A549 (cell line): ENCODE measurements at places on chromosomes 12 and 14. TPM values are rescaled to one million over a fixed set of nuclear protein-coding genes. Genes with fewer than 3 reads are reported as not detected.

DNA sequence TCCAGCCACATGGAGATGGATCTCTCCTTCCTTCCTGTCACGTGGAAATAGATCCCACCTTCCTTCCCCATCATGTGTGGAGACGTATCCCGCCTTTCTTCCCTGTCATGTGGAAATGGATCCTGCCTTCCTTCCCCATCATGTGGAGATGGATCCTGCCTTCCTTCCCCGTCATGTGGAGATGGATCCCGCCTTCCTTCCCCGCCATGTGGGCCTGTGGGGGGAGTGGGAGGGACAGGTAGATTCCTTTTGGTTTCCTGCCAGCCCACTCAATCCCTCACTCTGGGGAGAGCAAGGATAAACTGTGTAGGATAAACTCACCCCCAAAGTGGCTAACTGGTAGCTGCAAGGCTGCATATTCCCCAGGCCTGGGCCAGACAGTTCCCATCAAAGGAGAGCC lies 31.7 kb upstream of the TDRD9 start:
- DNase-seq: no peak

DNA sequence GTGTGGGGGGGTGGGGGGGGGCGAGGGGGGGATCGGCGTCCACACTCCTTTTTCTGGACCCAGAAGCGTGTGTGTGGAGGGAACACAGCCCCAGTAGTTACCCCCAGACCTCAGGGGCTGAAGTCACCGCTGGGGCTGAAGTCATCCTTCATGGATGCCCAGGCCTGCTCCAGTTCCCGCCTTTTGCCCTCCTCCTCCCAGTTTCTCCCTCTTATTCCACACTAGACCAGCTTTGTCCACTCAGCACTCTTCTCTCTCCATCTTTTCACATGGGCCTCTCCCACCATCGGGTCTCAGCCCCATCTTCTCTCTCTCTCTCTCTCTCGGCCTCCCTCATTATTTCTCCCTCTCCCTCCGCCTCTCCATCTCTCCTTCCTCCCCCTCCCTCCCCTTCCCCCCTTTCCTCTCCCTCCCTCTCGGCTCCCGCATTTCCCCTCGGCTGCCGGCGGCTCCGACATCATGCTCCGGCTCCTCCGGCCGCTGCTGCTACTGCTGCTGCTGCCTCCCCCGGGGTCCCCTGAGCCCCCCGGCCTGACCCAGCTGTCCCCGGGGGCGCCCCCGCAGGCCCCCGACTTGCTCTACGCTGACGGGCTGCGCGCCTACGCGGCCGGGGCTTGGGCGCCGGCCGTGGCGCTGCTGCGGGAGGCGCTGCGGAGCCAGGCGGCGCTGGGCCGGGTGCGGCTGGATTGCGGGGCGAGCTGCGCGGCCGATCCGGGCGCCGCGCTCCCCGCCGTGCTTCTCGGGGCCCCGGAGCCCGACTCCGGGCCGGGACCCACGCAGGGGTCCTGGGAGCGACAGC lies at the start of gene P3H3:
P3H3 (plus strand) TSS at position 426 of the 799 bp plus-strand sequence; CDS start at position 460, 34 bp downstream.
- peak; percentile 60 for DNase-seq

DNA sequence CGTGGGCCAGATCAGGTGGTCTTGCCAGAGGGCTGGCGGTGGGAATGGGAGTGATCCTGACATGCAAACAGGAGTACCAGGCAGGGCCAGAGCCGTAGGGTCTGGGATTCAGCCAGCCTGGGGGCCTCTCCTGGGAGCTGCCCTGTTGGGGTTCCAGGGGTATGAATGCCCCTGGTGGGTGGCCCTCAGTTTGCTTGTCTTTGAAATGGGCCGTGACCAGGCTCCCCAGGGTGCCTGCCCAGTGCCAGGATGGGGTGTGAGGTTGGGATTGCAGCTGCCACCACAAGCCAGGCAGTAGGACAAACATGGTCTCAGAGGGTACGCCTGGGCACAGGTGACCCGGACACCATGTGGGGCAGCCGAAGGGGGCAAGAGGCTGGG lies 168.8 kb downstream of the KIF26A start:
- DNase-seq: no peak

Gene OTOGL
- not detected in 3 replicates for polyA plus RNA-seq

DNA sequence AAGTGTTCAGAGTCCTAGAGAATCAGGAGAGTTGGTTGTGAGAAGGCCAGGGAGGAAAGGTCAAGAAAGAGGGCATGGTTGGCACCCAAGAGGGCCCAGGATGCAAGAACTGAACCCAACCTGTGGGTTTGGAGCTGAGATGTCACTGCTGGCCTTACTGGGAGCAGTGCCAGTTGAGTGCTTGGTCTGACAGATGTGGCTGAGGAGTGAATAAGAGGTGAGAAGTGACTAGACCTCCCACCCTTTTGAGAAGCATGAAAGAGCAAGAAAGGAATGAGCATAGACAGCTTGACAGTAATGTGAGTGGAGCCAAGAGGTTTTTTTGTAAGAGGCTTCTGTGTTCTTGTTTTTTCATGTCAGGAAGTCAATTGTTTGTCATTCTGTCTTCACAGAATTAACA lies 95.3 kb downstream of the FGD4 start:
- no peak for DNase-seq

DNA sequence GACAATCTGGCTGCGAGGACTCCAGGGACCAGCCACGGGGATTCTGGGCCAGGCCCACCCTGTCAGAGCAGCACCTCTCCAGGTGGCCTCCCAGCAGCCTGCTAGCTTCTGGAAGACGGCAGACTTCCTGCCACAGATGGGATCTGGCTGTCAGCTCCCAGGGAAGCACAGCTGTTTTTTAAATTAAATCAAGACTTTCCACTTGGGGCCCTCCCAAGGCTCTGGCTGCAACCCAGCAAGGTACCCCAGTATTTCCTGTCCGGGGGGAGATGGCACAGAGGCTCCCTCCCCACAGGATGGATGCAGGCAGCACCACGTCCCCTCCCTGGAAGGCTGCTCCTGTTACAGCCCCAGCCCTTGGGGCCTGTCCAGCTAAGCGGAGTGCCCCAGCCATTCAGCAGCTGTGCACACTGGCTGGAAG lies 56.9 kb downstream of the ACTN1 start:
- DNase-seq: no peak

- no peak for DNase-seq
Observed at GRCh38 chr12:110337912-110338710, 57.1 kb downstream of the ATP2A2 start.

Gene GPRC5D
- not detected in 3 replicates for polyA plus RNA-seq

Gene SELPLG
- polyA plus RNA-seq: 0.43 to 0.67 TPM (median 0.65 TPM) in 3 replicates

DNA sequence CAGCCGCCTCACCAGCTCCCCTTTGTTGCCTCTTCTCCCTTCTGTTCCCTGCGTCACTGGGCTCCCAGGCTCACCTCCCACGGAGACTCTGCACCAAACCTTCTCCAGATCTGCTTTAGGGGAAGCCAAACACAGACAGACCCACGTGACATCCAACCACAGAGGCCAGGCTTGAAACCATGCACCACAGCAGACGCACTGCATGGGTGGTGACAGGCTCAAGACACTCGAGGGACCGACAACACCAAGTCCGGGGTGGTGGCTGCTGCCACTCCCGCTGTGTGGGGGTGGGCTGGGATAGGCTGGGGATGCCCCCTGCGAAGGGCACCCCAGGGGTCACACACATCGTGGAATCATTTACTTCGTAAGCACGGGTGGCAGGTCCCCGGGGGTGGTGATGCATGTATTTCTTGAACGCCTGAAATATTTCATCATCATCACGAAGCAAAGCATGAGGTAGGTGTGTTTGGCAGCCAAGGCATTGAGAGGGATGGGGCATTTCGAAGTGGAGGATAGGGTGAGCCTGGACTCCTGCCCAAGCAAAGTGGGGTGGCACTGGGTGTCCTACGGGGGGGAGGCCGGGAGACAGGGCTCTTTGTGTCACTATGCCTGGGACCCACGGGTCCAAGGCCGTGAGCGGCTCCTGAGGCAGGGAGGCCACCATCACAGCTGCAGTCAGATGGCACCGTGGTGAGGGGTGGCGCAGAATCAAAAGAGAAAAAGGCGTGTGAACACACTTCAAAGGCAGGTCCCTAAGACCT lies 66.8 kb upstream of the RFLNA start:
- DNase-seq: no peak

DNA sequence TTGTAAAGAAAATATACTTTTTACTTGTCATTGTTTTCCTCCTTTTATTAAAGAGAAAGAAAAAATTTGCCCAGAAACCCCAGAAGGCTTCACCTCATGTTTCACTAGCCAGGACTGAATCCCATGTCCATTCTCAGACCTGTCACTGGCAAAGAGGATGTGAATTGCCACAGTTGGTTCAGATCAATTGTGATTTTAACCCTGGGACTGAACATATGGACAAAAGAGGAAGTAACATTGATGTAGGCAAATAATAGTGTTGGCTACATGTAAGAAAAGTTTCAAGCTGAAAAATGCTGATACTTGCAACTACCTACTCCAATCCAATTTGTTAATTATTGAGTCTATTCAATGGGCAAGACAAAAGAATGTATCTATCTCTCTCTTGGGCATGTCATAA lies 8.6 kb upstream of the CCDC196 start:
- DNase-seq: no peak

Gene PAWR
- 40.8 to 44.9 TPM (median 44.4 TPM) in 3 replicates for polyA plus RNA-seq

Gene ASCL1
- polyA plus RNA-seq: not detected in 3 replicates

DNA sequence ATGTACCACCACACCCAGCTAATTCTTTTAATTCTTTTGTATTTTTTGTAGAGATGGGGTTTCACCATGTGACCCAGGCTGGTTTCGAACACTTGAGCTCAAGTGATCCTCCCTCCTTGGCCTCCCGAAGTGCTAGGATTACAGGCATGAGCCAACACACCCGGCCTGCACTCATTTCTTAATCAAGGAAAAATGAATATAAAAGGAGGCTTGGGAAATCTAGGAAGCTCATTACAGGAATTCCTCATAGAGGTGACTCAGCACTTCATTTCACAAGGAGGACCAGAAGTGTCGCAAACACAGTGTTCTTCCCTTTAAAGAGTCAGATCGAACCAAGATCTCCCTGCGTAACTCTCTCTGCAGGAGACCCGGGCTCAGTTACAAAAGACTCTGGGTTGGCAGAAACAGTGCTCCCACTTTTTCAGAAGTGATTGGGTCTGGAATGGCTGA lies 30.3 kb downstream of the NFKBIA start:
- DNase-seq: peak; percentile 85

DNA sequence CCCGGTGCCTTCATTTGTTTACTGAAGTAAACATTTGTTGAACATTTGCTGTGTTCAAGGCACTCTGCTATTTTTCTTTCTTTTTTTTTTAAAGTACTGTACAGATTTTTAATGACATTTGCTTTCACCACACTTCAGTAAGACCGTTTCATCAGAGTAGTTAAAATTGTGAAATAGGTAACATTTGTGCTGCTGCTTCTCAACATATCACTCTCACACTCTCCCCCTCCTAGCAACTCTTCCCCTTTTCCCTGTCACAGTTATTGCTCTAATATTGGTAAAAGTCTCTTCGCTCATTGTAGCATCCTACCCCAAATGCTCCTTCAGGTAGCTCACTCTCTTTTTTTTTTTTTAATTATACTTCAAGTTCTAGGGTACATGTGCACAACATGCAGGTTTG lies 49.6 kb downstream of the SRGAP1 start:
- no peak for DNase-seq

Gene HOXC10
- 2.1 to 4.3 TPM (median 3.2 TPM) in 3 replicates for polyA plus RNA-seq

DNA sequence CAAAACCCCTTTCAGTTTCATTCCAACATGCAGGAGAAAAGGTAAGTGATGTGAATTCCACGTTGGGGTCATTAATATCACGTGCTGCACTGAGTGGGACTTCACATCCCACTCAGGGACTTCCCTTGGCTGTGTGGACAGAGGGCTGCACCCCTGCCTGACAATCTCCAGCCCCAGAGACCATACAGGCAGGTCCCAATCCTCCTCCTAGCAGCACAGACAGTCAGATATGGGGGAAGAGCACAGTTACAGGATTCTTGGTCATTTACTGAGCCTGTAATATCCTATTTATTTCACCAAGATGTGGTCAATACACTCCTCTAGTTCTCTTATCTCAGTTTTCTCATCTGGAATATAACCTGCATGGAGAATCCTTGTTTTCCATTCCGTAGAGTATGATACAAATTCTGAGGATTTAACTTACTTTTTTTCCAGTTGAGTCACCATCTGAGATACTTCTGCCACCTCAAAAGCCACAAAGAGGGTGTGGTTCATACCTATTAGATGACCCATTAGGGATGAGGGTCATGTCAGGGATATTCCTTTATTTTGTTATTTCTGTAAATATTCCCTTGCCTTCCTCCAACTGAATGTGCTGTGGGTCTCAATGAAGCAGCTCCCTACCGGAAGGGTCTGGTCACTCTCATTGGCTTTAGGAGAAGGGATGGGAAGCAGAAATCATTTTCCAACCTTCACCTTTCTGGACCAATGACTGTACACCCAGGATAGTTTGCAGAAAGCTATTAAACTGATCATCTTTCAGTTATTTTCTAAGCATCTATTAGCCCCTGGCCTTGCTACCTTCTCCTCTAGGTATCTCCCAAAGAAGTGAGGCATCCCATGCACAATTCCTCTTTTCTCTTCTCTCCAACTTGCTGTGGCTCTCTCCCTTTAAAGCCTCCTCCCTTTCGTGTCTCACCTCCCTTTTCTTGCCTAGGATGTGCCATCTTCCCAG lies 43.0 kb upstream of the NTF3 start:
- DNase-seq: no peak

DNA sequence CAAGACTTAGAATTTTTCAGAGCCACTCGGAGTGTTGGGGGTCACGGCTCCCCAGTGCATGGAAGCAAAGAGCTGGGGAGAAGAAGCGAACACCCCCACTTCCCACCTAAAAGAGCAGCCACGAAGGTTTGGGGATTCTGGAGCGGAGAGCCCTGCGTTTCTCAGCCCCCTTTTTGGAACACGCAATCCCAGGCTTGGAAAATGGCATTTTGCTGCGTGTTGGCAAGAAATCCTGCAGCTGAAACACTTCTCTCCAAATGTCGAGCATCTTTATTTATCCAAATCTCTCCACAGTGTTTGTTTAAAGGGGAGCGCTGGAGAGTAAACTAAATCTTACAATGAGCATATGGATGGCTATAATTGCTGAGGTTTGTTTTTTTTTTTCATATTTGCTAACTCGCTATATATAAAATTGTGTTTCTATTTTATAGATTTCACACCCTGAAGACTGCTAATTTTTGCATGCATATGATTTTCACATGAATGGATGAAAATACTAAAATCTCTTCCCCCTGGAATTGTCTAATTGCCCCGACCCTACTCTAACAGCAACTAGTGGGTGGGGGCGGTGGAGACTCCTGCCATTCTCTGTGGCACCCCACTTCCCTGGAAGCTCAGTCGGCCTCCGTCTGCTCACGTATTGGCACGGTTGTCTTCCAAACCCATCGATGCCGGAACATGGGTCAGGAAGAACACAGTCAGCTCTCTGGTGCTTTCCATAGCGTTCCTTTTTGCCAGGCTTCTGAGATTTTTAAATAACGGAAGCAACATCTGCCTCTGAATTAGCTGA lies 120.5 kb downstream of the GCH1 start:
- DNase-seq: no peak

Gene JDP2
- 22.4 to 25.4 TPM (median 23.2 TPM) in 3 replicates for polyA plus RNA-seq

DNA sequence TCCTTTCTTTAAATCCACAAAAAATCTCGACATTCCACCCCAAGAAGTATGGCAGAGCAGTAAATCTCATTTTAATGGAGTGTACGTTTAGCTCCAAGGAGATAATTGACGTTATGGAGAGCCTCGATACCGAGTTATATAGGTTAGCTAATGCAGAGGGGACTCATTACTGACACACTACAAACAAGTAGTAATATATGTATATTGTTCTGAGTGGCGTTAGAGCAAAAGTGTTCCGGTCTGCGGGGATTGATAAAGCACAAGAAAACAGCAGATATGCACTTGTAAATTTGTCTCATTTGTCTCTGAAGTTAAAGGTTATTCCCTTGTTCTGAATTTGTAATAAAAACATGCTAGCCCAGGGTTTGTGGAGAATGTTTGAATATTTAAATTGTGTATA lies 84.1 kb downstream of the BCL11B start:
- no peak for DNase-seq

GRCh38 chr14:63603749-63604277 lies 37.9 kb downstream of the WDR89 start:
- DNase-seq: no peak
